ENCODE measurements at places on chromosomes 2 and 18.

GRCh38 chr18:78979056-78979729 lies 425 bp upstream of the SALL3 start:
- DNase-seq, result peak; percentile 27

DNA sequence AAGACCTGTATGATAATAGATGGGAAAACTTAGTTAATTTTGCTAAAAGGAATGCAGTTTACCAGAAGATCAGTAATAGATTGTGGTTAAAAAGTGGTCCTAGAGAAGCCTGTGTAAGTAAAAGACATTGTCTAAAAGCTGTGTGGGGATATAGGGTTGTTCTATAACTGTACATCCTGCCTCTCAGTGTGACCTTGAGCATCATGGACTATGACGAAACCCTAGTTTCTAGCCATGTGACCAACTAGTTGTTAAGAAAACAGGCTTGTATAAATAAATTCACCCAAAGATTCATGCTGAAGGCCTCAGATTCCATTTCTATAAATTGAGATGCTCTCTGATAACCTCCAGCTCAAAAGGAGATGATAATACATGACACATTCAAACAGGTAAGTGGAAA lies 160.7 kb downstream of the IKZF2 start:
- DNase-seq, result no peak

- no peak for DNase-seq
Measured at GRCh38 chr2:152468899-152469692, 134.1 kb downstream of the FMNL2 start.

- no peak for DNase-seq
Measured at GRCh38 chr2:121562269-121563176, 31.8 kb downstream of the RNU4ATAC start.

DNA sequence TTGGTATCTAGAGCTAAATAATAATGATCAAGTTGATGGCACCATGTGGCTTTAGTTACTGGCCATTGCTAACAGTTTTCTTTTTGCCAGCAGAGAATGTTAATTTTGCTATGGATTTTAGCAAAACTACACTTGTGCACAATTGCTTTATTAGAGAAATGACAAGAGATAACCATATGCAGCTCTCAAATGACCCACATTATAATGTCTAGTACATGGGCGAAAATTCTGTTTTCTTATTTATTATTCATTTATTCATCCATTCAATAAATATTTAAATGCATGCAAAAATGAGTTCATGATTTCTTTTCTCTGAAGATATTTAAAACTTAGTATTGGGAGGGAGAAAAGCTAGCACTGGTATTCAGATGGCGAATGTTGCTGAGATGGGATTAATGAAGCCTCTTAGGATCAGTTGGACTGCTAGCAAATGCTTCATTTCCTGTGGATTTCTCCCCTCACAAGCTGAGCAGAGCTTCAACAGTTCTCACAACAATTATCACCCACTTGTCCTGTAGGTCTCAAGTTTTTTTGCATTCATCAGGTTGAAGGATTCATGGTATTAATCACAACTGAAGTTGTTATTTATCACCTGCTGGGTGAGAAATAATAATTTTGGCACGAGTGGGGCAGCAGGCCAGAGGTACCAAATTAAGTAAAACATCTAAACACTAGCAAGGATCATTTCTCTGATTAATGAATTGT lies 95.2 kb downstream of the MTX2 start:
- DNase-seq, result no peak

- DNase-seq, result no peak
Measured at GRCh38 chr2:182166841-182167240, 181.2 kb downstream of the PPP1R1C start.

DNA sequence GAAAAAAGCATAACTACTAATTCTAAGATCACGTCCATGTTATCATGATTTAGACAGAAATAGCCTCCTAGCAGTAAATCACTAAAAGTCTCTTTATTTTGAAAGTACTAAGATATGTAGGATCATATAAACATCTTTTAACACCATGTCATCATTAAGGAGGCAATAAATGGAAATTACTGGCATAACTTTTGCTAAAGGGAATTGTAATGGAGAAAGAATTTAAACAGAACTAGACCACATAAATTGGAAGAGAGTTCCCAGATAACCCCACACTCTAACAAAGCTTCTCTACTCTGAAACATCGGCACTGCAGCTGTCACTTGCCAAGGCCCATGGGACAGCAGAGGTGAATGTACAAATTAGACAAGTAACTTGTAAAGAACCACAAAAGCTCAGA lies 29.5 kb downstream of the STK39 start:
- DNase-seq, result no peak

GRCh38 chr2:75403991-75404428 lies 156.7 kb downstream of the EVA1A start:
- no peak for DNase-seq

GRCh38 chr2:71787476-71788185 lies 334.3 kb downstream of the DYSF start:
- no peak for DNase-seq

DNA sequence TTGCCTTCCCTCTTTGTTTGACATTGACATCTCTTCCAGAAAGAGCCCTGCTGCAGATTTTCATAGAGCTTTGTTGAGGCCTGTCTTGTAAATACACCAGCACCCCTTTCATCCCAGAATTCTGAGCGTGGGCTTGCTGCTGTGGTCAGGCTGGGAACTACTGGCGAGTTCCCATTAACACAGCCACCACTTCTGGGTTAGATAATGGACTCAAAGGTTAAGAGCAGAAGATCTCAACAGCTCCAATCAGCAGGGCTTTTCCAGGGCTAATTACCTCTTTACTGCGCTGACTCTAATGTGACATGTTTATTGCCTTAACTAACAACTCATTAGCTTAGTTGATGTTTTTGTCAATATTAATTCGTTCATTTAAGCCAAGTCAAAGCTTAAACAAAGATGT lies 235.9 kb upstream of the BOD1L2 start:
- DNase-seq, result no peak

DNA sequence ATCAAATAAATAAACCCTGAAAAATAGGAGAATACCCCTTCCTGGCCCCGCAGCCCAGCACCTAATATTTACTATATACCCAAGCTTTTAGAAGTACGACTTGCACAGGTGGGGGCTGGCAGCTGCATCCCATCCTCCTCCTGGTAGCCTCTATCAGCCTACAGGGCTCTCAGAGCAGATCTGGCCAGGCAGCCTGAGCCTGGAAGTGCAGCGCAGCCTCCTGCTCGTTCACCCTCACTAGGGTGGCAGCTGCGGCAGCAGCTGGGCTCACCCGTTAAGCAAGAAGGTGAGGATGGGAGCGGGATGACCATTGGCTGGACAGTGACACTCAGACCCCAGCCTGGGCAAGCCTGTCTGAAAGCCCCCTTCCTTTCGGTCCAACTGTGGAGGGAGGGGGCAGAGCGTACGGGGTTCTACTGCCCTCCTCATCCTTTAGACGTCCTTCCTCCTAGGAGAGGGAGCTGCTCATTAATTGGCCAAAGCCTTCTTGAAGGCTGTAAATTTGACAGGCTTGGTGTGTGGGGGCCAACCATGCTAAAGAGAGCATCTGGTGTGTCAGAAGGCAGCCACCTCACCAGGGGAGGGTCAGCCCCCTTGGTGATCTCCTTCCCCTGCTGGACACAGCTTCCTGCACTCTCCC lies 23.3 kb downstream of the MPHOSPH10 start:
- DNase-seq, result no peak

DNA sequence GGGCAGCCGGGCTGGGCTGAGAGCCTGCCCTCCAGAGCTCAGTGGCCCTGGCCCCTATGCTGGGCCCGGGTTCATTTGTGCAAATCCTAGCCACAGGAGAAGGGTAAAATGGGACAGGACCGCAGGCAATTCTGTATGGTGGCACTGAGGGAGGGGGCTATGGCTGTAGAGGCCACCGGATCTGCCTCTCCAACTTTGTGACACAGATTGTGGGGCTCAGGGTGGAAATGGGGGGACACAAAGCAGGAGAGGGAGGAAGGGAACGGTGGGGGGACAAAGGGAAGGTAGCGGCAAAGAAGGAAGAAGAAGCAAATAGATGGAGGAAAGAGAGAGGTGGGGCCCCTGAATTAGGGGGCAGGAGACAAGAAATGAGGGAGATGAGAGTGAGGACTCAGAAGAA lies 201.1 kb downstream of the SMAD2 start:
- DNase-seq, result no peak

DNA sequence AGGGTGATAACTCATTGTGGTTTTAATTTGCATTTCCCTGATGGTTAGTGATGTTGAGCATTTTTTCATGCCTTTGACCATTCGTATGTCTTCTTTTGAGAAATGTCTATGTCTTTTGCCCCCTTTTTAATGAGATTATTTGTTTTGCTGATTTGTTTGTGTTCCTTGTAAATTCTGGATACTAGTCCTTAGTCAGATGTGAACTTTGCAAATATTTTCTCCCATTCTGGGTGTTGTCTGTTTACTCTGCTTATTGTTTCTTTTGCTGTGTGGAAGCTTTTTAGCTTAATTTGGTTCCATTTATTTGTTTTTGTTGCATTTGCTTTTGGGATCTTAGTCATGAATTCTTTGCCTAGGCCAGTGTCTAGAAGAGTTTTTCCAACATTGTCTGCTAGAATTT lies 192.0 kb downstream of the PARD3B start:
- DNase-seq, result no peak

DNA sequence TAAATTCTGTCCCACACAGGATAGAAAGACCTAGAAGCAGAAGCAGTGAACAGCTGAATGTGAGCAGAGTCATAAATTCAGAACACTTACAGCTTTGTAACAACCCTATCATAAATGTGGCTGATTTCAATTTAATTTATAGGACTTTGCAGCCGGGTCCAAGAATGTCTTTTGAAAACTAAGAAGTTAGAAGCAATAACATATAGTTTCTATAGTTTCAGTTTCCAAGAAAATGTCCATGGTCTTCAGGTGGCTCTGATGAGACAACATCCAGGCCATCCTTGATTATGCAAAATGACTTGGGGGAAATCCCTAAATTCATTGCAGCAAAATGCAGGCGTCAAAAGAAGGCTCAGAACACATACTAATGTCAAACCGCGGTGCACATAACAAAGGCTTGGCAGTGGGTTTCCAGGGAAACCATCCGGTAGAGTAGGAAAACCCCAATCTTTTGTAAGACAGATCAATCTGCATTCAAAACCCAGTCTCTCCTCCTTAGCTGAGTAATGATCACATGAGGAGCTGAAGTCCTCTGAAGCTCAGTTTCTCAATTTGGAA lies 442.2 kb upstream of the ID2 start:
- DNase-seq, result no peak

GRCh38 chr2:13669607-13670006 lies 952.9 kb downstream of the TRIB2 start:
- DNase-seq, result no peak

DNA sequence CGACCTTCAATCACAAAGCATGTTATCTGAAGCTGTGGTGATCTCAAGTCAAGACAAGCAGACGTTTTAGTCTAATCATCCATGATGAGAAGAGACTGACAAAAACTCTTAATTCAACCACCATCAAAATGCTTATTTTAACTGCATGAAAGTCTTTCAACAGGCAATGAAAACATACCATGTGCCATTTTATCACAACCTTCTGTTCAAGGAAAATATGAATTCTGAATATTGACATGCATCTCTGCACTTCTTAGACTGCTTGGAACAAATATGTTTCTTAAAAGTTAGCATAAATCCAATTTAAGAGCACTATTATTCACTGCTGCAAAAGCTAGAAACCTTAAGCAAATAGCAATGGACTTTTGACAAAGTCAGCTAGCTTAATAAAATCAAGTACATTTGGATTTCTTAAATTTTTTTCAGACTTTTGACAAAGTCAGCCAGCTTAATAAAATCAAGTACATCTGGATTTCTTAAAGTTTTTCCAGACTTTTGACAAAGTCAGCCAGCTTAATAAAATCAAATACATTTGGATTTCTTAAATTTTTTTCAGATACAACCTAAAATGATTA lies 70.9 kb downstream of the OLA1 start:
- DNase-seq, result no peak

GRCh38 chr18:47912343-47912742 lies 18.1 kb downstream of the SMAD2 start:
- no peak for DNase-seq

DNA sequence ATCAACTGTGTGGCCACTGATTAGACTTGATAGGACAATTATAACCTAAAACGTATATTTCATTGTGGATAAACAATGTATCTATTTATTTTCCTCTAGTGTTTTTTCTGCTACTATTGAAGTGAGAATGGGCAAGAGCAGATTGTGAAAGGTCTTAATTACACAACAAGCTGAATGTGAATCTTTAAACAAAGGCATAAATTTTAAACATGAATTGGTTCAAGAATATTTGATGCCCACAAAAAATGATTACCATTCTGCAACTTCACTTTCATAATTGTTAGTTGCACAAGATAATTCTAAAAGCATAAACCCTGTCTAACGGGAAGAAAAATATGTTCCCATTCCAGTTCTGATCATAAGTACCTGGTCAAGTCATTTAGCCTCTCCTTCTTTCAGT lies 285.6 kb downstream of the GULP1 start:
- no peak for DNase-seq

GRCh38 chr2:96138179-96139145 lies at the start of gene ASTL:
ASTL (minus strand) TSS chr2:96138502; CDS start chr2:96138436, 66 bp downstream.
- no peak for DNase-seq

DNA sequence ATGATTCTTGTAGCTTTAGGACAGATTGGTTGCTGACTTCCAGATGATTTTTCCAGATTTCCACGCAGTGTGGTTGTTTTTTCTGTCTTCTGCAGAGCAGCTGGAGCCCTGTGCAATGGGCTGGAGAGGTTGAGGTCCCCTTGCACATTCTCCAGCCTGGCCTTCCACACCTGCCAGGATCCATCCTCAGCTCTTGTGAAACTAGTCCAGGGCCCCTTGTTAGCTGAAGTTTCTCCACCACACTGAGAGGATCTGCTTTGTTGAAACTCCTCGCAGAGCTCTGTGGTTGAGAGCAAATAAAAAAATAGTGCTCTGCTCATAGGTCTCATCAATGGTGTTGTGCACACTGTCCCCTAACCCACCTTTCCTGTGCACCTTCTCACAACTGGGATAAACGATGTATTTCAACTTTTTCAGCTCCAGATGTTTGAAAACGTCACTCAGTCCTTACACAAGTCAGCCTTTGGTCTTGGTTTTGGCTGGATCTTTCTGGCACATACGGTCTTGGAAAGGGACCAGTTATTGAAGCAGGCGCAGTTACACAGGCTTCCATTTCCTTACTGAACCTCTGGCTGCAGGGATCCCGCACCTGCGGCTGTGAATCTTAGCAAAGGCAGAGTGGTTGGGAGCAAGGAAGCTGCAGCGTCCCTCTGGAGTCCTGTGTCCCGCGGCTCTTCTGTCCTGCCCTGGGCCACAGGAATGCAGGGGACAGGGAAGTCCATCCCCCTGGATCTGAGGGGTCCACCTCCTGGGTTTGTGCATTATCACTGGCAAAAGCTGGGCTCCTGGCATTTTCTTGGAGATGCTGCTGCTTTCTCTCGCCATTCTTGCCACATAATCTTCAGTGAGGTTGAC lies 272.0 kb upstream of the DSEL start:
- DNase-seq, result no peak

GRCh38 chr2:9809064-9809356 lies 34.3 kb upstream of the TAF1B start:
- DNase-seq, result no peak

- no peak for DNase-seq
Measured at GRCh38 chr18:76479351-76480238, 15.4 kb downstream of the ZNF516 start.

GRCh38 chr2:9307535-9307934 lies 100.9 kb downstream of the ASAP2 start:
- DNase-seq, result peak; percentile 16
